ENCODE measurements at places on chromosomes 2 and 18.

- DNase-seq, result no peak
Observed at GRCh38 chr18:261398-262073, 6.3 kb downstream of the THOC1 start.

DNA sequence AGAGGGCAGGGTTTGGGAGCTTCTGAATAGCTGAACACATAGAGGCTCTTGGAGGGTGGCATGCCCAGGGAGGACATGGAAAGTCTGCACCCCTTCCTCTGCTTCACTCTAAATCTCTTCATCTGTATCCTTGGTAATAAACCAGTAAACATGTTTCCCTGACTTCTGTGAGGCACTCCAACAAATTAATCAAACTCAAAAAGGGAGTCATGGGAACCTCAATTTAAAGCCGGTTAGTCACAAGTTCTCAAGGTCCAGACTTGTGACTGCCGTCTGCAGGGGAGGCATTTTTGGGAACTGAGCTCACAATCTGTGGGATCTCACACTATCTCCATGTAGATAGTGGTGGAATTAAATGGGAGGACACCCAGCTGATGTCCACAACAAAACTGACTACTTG, 33.1 kb upstream of the STON1 start:
- DNase-seq, result no peak

- DNase-seq, result no peak
Observed at GRCh38 chr18:73746101-73746500, 401.5 kb downstream of the FBXO15 start.

DNA sequence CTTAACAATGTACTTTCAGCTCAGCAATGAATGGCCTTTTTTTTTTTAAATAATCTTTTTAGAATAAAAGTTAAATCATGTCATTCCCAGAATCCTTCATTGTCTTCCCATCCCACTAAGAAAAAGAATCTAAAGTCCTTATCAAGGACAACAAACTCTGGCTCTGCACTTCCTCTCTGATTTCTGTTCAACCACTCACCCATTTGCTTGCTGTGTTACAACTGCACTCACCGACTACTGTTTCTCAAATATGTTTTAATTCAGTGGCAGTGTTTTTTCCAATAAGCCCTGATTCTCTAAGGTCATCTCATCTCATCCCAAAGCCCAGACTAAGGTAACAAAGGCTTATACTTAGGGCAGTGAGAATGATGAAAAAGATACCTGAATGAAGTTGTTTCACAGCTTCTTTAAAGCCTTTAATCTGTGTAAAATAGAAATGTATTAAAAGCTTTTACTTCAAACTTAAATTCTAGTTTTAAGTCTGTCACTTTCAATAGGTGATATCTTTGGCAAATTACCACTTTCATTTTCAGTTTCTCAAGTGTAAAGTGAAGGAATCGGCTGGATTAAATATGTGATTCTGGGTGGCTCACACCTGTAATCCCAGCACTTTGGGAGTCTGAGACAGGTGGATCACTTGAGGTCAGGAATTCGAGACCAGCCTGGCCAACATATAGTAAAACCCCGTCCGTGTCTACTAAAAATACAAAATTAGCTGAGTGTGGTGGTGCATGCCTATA, 87.6 kb downstream of the RBBP8 start:
- DNase-seq, result no peak

- DNase-seq, result no peak
Observed at GRCh38 chr2:15911686-15912085, 28.7 kb upstream of the MYCN start.
